ENCODE measurements at places on chromosomes 2 and 18.

DNA sequence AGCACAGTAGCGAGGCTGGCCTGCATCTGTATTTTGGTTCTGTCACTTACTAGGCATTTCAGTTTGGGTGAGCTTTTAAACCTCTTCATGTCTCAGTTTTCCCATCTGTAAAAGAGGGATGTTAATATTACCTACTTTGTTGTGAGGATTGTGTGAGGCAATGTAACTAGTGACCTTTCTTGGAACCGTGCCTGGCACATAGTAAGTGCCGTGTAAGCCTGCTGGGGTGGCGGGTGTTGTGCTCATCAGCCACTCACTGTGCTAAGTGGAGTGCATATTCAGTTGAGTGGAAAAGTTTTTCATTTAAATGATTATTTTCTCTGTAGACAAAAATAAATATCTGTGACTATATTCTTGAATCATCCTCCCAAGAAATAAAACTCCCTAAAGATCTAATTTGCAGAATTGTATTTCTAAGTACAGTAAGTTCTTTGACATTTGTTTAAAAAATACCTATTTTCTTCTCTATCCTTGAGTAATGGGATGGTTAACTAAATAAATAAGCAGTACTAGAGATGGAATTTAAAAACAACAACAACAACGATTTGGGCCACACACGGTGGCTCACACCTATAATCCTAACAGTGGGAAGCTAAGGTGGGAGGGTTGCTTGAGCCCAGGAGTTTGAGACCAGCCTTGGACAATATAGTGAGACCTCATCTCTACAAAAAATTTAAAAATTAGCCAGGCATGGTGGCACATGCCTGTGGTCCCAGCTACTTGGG is 56.7 kb downstream of the MALT1 start:
- no peak for DNase-seq

GRCh38 chr18:51442012-51442411 is 244.5 kb upstream of the MEX3C start:
- DNase-seq: no peak

DNA sequence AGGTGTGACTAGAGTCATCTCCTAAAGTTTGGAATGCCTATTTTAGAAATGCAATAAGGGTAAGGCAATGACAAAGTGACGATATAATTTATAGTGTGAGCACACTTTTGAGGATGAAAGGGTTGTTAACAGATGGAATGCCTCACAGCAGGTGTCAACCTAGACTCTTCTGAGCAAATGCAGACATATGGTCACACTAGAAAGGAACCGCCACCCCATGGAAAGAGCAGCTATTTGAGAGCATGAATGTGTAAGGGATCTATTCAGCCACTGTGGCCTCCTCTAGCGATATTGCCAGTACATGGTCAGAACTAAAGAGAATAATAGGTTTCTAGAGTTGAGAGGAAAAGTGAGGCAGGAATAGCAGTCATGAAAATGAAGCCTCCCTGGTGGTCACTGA is 18.5 kb downstream of the DSG2 start:
- no peak for DNase-seq

GRCh38 chr2:152523091-152523490 is 188.1 kb downstream of the FMNL2 start:
- no peak for DNase-seq

- no peak for DNase-seq
Measured at GRCh38 chr18:76356666-76357065, 138.4 kb downstream of the ZNF516 start.

- no peak for DNase-seq
Measured at GRCh38 chr2:171402906-171403580, 30.7 kb downstream of the METTL8 start.

GRCh38 chr2:236236559-236237452 is 27.4 kb downstream of the ASB18 start:
- no peak for DNase-seq

DNA sequence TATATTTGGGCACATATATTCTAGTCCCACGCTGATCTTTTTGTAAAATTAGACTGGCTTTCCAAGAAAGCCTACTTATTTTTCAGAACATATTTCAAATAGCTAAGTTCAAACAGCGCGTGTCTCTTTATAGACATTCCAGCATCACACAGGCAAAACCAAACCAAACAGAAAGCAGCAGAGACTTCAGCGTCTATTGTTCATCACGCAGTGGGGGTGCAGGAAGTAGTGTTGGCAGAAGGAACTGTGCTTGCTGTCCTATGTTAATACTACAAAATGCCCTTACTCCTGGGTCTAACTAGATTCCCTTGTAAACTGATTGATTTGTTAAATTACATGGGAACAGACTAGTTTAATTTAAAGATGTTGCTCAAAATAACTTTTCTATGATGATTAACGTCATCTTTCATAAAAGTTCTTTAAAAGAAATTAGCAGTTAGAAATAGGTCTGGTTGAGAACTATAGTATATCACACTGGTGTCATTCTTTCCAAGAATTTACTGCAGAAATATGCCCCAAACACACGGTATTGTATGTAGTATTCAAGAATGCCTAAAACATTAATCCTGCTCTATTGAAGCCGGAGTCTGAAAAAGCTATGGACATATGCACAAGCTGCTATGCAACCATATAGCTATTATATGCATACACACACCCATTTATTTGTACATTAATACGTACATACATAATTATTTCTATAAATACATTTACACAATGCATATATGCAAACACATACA is 436.3 kb downstream of the CBLN2 start:
- no peak for DNase-seq

DNA sequence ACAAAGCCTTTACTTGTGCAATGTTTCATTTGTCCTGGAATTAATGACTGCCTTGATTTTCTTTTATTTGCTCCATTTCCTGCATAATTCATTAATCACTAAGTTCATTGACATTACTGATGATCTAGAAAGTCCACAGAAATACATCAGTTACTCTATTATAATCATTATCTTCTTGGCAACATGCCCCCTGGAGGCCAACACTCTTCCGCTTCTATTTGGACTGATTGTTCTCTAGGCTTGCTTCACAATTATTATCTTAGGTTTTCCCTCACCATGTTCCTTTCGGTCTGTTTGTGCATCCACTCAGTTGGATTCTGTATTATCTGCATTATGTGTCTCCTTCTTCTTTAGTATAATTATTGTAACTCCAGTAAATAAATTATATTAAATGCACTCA is 461.0 kb upstream of the CDH2 start:
- DNase-seq: no peak

DNA sequence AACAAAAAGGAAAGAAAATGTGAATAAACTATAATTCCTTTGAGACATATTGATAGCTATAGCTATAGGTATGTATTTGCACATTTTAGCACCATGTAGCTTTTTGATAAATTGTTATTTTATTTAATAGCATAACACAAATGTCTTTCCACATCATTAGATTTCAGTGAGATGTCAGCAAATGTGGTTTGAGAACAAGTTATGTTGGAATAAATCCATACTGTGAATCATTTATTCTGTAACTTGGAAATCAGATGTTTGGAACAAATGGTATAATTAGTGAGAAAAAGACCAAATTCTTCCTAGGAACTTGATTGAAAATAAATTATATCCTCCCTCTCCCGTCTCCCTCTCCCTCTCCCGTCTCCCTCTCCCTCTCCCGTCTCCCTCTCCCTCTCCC is 62.8 kb downstream of the NABP1 start:
- no peak for DNase-seq

DNA sequence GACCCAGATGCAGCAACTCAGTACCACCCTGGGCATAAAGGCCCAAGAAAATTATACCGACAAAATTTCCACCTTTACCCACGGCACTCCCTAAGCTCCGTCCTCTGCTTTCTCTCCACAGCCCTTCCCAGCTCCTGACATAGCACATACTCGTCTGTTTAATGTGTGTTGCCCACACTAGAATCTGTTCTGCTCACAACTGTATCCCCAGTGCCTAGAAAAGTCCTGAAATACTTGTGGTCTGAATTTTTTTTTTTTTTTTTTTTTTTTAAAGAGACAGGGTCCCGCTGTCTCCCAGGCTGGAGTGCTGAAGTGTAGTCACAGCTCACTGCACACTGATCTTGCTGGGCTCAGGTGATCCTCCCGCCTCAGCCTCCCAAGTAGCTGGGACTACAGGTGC is 62.3 kb downstream of the ADCY3 start:
- DNase-seq: no peak

DNA sequence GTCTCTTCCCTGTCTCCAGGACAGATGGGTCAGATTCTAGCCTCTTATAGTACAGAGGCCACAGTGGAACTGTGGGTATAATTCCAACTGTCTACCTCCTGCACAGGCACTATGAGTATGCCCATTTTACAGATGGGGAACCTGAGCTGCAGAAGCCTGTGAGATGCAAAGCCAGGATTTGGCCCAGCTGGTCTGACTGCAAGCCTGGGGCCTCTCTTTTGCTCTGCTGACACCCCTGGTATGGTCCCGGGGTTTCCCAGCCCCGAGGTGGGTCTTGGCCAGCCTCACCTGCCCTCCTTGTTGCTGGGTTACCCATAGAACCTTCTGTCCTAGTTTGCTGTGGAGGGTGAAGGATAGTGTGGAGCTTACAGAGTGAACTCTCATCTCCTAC is 9.8 kb downstream of the HS6ST1 start:
- DNase-seq: no peak

GRCh38 chr18:33826151-33826550 is 248.1 kb downstream of the ASXL3 start:
- DNase-seq: no peak

GRCh38 chr2:140401056-140401455 is 1620.9 kb upstream of the NXPH2 start:
- DNase-seq: no peak

GRCh38 chr2:96393989-96394761 is 58.6 kb downstream of the NCAPH start:
- no peak for DNase-seq

GRCh38 chr2:119481501-119482455 is 42.5 kb downstream of the SCTR start:
- no peak for DNase-seq

DNA sequence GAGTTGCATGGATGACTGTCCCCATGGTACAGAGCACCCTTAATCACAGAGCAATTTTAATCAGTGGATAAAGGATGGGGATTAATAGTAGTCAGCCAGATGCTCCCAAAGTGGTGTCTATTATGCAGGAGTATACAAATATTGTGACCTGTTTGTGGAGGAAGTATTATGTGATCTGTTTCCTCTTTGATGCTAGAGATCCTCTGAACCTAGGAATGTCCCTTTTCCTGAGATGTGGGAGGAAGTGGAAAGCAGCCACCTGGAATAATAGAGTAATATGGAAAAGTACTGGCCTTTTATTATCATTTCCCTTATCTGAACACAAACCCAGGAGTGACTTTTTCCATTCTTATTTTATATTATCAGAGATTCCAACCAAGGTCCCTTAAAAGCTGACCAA is 94.2 kb upstream of the EFEMP1 start:
- DNase-seq: no peak

DNA sequence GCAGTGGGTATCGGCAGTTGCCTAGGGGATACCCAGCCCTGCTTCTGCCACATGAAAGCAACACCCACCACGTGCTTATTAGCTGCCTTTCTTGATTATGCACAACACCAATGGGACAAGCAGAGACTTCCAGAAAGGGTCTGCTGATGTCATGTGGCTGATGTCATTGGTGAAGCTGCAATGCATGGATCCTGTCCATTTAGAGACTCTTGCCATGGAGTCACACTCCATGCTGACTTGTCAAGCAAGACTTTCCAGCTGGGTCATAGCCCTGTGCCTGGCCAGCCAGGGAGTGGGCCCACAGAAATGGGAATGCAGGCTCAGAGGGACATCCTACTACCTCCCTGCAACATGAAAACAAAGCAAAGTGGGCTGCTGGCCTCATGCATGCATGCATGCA is 81.8 kb downstream of the VAPA start:
- DNase-seq: no peak

GRCh38 chr18:37453752-37454151 is 111.8 kb downstream of the CELF4 start:
- no peak for DNase-seq

DNA sequence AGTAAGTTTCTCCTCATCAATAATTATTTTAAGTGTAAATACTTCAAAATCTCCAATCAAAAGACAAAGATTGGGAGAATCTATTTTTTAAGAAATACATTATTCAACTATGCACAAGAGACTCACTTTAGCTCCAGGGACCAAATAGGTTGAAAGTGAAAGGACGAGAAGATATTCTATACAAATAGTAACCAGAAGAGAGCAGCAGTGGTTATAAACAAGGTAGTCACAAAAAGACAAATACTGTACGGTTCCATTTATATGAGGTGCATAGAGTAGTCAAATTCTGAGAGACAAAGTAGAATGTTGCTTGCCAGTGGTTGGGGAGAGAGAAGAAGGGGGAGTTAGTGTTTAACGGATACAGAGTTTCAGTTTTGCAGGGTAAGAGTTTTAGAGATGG is 69.8 kb downstream of the POU3F3 start:
- DNase-seq: no peak

DNA sequence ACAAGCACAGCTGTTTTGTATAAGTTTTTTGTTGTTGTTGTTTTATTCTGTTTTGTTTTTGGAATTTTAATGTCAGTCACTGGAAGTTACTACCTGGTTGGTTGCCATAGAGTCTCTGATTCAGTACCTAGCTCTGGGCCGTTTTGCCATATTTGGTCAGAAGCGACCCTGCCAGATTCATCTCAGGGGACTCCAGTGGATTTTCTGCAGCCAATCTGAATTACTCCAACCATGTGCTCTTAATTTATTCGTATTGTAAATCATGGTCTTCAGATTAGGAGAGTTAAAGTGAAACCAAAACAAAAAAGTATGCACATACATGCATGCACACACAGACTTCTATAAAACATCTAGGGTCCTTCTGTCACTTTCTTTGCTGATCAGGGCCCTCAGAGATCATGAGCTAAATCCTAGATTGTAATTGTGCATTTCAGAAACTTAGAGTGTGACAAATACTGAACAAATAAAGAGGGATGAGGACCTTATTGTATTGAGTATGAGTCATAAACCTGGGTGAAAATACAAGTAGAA is 317.4 kb upstream of the UBE2E3 start:
- no peak for DNase-seq

DNA sequence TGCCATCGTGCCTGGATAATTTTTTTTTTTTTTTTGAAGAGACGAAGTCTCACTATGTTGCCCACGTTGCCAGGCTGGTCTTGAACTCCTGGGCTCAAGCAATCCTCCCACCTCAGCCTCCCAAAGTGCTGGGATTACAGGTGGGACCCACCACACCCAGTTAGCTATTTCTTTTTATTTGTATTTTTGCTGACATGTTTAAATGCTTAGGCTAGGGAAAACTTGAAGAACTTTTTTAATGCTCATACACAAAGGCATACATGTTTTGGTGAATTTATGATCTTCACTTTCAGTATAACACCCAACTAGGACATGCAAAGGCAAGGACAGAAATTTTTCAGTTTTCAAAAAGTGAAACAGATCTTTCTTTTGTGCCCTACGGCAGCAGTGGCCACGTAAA is 9.9 kb downstream of the L3MBTL4 start:
- no peak for DNase-seq

DNA sequence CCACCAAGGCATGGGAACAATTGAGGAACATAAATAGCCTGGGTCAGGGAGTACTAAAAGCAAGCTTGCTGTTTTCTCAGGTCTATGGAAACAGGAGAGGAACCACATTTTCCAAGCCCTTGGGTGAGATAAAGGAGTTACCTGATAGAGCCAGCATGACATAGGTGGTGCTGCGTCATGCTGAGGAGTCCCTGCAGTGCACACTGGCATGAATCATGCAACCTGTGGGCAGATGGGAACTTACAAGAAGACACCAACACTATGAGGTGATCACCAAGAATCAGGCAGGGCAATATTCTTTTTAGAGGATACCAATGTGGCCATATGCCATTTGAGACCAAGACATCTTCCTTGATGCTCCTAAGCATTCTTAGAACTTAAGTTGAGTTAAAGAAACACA is 531.8 kb downstream of the ZEB2 start:
- DNase-seq: no peak

GRCh38 chr2:4964579-4964978 is 727.6 kb upstream of the SOX11 start:
- DNase-seq: no peak
